Hair follicular keratinocyte (primary cell): ENCODE measurements at places on chromosomes 16 and 17. TPM values are rescaled to one million over a fixed set of nuclear protein-coding genes. Genes with fewer than 3 reads are reported as not detected.

MT1F gene
- 12.2 and 42.8 TPM in 2 replicates for total RNA-seq

DNASE1L2 gene
- 0.78 TPM in 1 of 2 replicates, not detected in the other for total RNA-seq

SEPTIN12 gene
- not detected in 2 replicates for total RNA-seq

CMTM2 gene
- not detected in 2 replicates for total RNA-seq

SULT1A3 gene
- total RNA-seq, result 2.4 and 5.3 TPM in 2 replicates

TMEM92 gene
- 2.0 and 3.4 TPM in 2 replicates for total RNA-seq

RGS11 gene
- total RNA-seq, result 0.11 and 0.16 TPM in 2 replicates

G6PC3 gene
- total RNA-seq, result 36.5 and 42.4 TPM in 2 replicates

PARD6A gene
- total RNA-seq, result 0.19 and 3.1 TPM in 2 replicates

LAT gene
- 0.16 TPM in 1 of 2 replicates, not detected in the other for total RNA-seq

NETO2 gene
- 20.8 and 30.7 TPM in 2 replicates for total RNA-seq

IRX6 gene
- total RNA-seq, result not detected in 2 replicates

ZSCAN10 gene
- total RNA-seq, result not detected in 2 replicates

TPSB2 gene
- not detected in 2 replicates for total RNA-seq

KRT16 gene
- 260 and 387 TPM in 2 replicates for total RNA-seq

GRIN2A gene
- total RNA-seq, result not detected in 2 replicates

SPATA32 gene
- total RNA-seq, result not detected in 2 replicates

ZNF423 gene
- 0.08 TPM in 2 replicates for total RNA-seq

ACE gene
- total RNA-seq, result 0.15 and 0.78 TPM in 2 replicates

CES3 gene
- total RNA-seq, result 0.78 and 0.99 TPM in 2 replicates

COG4 gene
- 41.7 and 45.8 TPM in 2 replicates for total RNA-seq

BRIP1 gene
- total RNA-seq, result 5.7 and 7.4 TPM in 2 replicates

GP1BA gene
- total RNA-seq, result not detected in 2 replicates

GNG13 gene
- not detected in 2 replicates for total RNA-seq

FAM222B gene
- 8.7 and 9.3 TPM in 2 replicates for total RNA-seq

CLDN9 gene
- total RNA-seq, result not detected in 2 replicates

MKS1 gene
- total RNA-seq, result 11.7 and 11.9 TPM in 2 replicates

TNFSF13 gene
- total RNA-seq, result 0.80 and 5.9 TPM in 2 replicates

OR2C1 gene
- not detected in 2 replicates for total RNA-seq
